ENCODE measurements at places on chromosomes 12 and 14.

- DNase-seq: peak; percentile 86
Observed at GRCh38 chr12:42277396-42278127, 39.5 kb upstream of the YAF2 start.

DNA sequence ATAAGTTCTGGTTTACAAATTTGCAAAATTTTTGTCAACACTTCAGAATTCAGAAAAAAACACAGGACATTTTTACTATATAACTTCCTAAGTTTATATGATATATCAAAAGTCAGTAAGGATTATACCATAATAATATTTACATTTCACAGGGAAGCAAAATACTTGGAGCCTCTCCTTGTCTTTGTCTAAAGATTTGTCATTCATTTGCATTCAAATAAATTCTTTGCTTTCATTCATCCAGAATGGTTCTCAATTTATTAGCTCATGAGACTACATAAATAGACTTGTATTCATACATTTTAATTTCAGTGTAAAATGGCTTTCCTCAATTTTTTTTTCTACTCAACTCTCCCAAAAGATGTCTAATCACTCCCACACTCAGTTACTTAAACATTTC is 96.4 kb downstream of the SLC38A6 start:
- DNase-seq: no peak

DNA sequence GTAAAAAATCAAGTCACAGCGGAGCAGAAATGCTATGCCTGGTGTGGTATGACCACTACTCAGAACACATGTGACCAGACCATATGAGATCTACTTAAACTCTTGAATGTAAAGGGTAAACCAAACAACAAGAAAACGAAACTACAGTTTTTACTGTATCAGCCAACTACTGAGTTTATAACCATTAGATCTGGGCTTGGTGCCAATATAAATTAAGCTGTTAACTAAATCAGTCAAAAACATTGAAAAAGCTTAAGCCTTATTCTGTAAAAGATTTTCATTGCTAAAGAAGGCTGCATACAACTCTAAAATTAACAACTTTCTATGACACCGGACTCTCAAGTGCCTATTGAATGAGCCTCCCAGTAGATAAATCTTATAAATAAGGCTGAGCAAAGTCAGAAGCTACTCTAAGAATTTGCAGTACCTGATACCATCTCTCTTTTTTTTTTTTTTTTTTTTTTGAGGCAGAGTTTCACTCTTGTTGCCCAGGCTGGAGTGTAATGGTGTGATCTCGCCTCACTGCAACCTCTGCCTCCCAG is 35.4 kb downstream of the SPTLC2 start:
- DNase-seq: peak; percentile 68

DNA sequence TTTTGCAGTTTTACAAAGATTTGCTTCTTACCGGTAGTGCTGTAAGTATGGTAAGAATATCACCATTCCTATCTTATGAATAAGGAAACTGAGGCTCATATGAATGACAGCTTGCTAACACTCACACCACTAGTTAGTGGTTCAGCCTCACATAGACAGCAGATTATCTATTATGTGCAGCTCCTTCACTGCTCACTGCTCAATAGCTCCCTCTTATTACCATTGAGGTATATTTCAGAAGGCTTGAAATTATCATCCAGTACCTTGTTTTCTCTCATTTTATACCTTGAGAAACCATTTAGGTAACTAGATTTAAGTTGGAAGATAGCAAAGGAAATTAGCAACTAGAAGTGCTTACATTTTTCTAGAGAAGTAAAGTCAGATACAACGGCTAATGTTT is 15.5 kb downstream of the RIC8B start:
- no peak for DNase-seq

- no peak for DNase-seq
Observed at GRCh38 chr12:104458694-104459367, 2.1 kb downstream of the CHST11 start.

- DNase-seq: peak; percentile 8
Observed at GRCh38 chr12:59689776-59690175, 93.9 kb downstream of the SLC16A7 start.

DNA sequence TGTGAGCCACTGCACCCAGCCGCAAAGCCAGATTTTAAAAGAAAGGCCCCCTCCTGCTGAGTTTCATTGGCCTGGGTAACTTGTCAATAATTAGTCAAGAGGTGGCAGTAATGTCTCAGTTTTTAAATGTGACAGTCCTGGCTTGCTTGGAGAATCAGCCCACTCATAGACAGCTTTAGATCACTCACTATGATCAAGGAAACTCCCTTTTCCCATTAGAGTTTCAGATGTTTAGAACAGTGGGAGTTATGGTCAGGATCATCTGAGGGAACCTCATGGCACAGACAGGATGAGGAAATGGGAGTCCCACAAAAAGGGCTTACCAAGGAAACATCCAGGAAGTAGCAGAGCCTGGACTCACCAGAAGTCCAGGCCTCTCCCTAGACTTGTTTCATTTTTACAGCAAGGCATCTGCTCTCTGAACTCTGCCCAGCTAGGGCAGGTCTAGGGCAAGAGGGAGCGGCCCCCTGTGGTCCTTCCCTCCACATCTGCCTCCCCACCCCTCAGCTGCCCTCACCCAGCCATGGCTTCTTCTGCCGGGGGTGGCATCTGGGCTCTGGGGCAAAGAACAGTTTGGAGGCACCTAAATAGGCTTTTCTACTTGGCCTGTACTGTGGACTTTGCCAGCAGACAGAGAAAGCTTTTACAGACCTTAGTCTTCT is 11.2 kb downstream of the BCL2L14 start:
- DNase-seq: no peak

DNA sequence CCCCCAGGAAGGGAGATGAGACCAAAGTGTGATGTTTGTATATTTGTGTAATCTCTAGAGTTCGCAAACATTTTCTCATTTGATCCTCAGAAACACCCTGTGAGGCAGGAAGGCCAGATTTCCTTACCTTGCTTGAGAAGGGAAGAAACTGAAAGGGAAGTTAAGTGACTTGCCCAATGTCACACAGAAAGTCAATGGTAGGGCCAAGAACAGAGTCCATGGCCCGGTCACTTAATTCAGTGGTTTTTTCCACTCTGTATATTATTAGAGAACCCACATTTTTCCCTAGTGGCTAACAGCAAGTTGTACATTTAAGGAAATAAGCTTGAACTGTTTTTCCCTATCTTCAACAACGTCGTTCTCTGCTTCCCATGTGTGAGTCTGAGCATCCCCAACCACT is 25.6 kb upstream of the CHPT1 start:
- no peak for DNase-seq

DNA sequence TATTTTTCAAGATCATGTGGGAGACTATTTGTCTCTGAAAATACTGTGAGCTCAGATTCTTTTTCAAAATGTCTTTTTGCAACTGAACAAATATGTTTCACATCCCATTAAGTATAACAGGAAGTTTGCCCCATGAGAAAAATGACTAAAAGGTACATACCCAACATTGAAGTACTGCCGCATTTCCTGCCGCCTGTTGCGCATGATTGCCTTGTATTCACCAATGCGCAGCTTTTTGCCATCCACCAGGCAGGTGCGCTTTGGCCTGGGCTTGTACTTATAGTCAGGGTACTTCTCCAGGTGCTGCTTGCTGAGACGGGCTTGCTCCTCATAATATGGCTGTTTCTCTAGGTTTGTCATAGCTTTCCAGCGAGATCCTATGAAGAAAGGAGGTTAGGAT is 413.2 kb downstream of the SOX5 start:
- DNase-seq: no peak

GRCh38 chr14:40762685-40763084 is 844.0 kb upstream of the LRFN5 start:
- no peak for DNase-seq

DNA sequence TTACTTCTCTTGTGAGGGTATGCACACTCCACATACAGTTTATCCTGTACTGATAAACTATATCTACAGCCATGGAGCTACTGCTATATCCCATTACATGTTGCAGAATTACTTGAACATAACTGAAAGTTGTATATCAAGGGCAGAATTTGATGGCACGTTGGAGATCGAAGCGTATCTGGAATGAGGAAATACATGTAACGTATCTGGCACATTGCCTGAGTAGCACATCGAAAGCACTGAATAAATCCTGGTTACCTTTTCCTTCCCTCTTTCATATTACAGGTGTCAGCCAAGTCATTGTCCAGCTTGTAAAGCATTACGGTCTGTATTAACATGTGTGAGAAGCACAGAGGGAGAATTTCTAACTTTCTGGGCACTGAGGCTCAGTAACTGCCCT is 42.1 kb upstream of the LIN7A start:
- peak; percentile 15 for DNase-seq

DNA sequence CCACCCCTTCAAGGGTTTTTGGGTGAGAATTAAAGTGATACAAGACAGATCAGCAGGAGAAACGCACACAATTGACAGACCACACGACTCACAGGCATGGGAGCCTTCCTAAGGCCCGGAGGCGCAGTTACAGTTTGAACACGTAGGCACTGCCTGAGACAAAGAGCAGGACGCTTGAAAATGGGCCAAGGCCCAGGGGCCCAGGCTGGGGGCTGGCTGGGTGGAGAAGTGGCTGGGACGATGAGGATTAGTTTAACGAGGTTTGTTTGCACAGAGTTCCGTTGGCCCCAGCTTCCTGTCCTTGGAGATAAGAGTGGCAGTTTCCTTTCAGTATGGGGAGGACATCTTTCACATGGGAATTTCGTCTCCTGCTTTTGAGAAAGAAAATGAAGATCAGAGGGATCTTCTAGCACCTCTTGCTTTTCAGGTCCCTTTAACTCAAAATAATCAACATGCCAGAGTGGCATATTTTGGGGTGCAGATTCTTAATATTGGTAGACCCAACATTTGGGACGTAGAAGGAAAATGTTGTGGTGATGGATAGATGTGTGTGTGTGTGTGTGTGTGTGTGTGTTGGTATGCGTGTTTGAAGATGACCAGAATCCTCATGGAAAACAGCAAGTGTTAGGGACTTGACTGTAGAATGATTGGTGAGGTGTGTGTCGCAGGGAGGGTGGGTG is 44.6 kb downstream of the DLK1 start:
- peak; percentile 89 for DNase-seq
